ENCODE measurements at places on chromosomes 1 and 21.

DNA sequence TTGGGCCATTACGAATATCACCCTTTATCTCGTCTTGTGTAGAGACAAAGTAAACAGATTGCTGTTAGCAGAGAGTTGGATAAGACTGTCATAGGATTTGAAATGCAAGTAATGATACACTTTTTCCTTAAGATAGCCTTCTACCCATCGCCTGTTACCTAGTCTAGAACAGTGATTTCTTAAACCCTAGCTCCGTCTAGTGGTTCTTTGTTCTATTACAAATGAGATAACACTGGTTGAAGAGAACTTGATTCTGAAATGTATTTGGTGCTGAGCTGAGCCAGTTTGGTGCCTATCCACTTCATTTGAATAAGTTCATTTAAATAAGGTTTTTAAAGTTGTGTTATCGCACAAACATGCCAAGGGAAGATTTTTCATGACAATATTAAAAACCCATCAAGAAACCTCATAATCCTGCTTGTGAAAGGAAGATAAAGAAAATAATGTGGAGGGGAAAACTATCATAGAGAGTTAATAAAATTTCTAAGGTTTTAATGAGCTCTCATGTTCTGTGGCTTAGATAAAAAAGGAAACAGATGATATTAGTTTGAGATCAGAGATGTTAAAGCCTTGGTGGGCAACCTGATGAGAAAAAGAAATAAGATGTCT is 1.5 kb upstream of the KCNH1 start:
- DNase-seq = no peak

DNA sequence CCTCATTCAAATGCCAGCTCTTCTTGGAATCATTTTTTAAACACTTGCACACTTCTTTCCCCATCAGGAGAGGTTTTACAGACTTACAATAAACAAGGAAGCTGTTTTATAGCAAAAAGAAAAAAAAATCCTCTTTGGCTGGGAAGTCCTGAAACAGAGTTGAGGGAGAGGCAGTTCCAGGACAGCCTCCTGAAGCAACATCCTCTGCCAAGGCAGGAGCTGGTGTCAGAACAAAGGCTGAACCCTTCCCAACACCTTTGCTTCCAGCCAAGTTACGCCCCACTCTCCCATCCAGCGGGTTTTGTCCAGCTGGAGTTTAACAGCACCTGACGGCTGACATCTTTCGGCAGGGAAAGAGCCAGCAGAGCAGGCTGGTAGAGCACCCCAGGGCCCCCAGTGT is 287.8 kb downstream of the RRAGC start:
- no peak for DNase-seq

GRCh38 chr1:243421784-243422183 is 165.9 kb downstream of the SDCCAG8 start:
- peak; percentile 10 for DNase-seq

DNA sequence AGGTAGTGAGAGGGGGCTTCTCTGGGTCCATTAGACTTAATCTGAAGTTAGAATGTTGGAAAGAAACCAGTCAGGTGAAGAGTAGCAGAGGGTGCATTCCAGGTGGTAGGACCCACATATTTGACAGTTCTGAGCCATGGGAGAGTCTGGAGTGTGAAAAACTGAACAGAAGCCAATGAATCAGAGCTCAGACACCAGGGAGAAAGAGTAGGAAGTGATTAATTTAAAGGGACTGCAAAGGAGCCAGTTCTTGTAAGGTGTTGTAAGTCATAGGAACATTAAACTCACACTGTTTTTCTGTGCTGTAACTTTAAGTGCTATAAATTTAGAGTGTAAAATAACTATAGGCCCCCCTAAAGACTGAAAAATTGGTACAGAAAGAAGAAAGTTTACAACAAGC is 5.9 kb upstream of the DHX9 start:
- DNase-seq = no peak

DNA sequence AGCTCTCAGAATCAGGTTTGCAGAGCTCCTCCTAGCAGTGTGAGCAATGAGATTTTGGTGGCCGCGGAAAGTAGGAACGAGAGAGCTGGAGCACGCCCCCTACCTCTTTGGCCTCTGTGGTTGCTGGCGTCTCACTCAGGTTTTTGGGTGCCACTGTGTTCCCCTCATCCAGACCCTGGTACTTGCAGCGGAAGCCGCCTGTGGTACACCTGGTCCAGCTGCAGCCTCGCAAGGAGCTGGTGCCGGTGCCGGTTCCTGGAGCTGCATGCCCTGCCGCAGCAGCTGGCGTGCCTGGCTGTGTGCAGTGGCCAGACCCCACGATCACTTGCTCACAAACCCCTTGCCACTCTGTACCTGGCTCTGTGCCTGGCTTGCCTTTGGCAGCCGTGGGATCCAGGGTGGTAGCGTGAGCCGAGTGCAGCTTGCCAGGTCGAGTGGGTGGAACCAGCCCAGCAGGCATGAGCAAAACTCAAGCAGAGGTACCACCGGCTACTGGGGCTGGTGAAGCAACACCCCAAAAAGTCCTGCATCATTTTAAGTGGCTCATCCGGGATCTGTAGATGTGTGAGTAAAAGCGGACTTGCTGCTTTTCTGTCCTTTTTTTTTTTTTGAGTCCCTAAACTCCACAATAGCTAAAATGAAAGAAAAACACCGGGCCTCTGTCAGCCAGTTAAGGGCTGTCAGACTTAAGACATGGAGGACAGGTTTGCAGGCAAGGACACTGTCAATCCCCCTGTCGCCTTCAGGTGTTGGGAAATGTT is 844.9 kb downstream of the KCNT2 start:
- no peak for DNase-seq

DNA sequence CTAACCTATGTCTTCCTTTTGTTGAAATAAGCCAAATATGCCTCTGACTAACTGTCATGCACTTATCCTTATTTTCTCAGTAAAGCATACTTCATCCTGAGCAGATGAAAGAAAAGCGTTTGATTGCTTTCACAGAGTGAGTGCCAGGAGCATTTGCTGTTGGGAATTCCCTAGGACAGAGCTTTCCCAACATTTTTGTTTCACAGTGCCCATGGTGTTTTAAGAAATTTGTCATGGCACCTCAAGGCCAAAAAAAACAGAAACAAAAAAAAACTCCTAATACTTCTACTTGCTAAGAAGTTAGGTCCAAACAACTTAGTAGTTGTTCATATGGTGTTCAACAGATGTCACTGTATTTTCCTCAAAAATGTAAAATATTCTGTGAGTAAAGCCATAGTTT is 120.8 kb upstream of the BMP8A start:
- DNase-seq = no peak

DNA sequence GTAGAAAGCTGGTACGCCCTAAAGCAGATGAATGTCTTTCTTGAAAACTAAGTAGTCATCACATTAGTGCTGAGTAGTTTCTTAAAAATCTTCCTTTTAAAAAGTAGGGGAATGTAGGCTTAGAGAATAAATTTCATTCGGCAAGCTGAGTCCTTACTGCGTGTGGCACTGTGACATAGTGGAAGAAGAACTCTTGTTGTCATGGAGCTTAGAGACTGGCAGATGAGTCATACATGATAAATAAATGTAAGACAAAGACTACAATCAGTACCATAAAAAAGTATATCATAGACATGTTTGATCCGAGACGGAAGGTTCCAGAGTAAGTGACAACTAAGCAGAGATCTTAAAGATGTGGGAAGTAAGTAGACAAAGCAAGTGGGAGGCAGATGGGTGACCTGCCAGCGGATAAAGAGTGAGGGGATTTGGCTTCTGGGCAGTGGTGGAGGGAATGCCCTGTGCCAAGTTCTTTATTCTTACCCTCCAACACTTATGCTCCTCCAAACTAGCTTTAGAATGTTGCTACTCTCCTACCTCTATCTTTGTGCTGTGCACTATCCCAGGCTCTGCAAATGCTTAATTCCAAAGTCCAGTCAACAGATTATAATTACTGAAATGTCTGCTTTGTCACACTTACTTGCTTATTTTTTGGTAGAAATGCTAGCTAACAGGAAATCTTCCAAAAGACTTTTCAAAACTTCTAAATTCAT is 608.5 kb upstream of the USP24 start:
- DNase-seq = no peak

GRCh38 chr1:45666836-45667235 is 19.5 kb downstream of the GPBP1L1 start:
- DNase-seq = no peak

DNA sequence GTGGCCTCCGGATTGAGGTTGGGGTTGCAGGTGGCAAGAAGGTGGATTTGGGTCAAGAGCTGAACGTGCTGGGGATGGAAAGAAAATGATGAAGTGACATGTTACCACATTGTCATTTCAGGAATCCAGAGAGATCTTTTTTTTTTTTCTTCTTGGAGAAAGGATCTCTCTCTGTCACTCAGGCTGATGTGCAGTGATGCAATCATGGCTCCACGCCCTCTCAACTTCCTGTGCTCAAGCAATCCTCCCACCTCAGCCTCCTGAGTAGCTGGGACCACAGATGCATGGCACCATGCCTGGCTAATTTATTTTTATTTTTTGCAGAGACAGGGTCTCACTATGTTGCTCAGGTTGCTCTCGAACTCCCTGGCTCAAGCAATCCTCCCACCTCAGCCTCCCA is 80.6 kb downstream of the GON4L start:
- no peak for DNase-seq

DNA sequence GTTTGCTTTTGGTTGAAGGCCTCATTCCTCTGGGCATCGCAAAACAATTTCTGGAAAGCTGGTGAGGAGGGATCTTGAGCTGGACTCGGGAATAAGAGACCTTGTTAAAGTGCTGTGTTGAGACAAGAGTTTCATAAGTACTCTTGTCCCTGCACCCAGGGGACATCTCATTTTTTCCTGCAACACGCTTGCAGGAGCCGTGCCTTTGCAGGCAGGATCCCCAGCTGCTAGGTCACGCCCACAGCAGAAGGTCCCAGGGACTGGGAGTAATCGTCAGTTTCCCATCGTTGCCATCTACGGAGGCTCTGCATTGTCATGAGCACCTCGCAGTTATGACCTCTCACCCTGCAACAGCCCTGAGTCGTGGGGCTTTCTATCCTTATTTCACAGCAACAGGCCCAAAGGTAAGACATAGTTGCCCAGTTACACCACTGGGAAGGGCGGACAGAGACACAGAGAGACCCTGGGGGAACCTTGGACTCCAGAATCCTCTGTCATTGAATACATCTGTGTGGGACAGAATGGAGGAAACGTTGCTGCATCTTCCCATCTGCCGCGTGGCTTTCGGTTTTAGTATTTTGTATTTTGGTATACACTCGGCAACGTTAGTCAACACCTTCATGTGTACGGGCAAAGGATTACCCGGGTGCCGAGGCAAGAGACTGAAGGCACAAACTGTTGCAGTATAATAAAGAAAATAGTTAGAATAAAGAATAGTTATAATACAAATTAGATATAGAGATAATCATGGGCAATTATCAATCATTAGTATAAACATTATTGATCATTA is 60.4 kb upstream of the DMRTB1 start:
- DNase-seq = no peak

GRCh38 chr1:211641942-211642341 is 33.5 kb downstream of the NEK2 start:
- DNase-seq = no peak

- no peak for DNase-seq
Observed at GRCh38 chr1:89757532-89757931, 63.3 kb upstream of the LRRC8D start.

GRCh38 chr1:33377013-33377412 is 53.9 kb downstream of the PHC2 start:
- DNase-seq = no peak

DNA sequence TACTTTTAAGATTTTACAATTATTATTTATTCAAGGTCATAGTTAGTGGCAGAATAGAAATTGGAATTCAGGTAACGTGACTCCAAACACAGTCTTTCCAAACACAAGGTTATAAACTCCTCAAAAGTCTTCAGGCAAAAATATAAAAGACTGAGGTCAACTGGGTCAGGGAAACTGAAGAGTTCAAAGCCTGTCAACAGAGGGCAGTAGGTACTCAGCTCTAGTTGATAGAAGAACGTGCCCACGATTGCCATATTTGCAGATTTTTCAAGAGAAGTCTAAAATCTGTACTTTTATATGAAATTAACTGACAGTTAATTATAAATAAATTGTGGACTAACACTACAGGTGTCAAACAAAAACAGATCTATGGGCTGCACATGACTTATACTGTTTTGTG is 135.0 kb downstream of the LHX4 start:
- no peak for DNase-seq

DNA sequence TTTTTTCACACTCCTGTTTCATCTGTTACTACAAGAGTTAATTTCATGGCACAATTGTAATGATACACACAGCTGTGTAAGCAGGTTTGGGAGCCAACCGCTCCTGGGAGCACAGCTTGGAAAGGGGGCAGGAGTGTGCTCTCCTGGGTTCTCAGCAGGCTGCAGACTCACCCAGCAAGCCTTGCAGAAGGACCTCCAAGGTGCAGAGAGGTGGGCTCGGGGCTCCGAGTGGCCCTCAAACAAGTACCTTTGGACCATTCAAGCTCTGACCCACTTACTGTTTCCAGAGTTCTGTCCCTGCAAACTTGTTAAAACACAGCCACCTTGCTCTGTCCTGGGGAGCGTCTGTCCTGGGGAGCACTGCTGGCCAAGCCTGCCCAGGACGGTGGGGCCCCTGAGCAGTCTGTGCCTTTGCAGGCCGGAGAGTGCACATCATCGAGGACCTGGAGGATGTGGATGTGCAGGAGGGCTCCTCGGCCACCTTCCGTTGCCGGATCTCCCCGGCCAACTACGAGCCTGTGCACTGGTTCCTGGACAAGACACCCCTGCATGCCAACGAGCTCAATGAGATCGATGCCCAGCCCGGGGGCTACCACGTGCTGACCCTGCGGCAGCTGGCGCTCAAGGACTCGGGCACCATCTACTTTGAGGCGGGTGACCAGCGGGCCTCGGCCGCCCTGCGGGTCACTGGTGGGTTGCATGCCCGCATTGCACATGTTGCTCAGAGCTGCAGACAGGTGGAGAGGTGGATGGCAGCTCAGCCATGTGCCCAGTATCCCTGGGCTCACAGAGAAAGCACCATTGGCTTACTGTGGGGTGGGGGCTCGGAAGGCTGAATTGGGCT is 78.0 kb downstream of the OBSCN start:
- DNase-seq = no peak

GRCh38 chr1:185408700-185409270 is 91.7 kb upstream of the IVNS1ABP start:
- DNase-seq = no peak

- peak; percentile 43 for DNase-seq
Observed at GRCh38 chr1:150567717-150568593, 11.5 kb downstream of the MCL1 start.

DNA sequence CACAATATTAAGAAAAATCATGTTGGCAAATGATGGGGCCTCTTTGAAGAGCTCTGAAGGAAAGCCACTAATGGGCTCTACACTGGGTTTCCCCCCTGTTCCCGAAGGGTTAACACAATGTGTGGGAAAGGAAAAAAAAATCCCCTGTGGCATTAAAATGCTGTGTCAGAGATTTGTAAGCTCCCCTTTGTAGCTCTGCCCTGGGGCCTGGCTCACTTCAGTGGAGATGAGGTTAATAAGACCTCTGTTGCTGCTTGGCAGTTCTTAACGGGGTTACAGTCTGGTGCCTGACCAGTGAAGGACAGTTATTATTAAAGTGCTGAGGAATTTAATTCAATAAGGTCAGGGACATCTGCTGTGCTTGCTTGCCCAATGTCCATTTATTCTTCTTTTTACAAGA is 129.7 kb upstream of the UBE2U start:
- DNase-seq = no peak

- no peak for DNase-seq
Observed at GRCh38 chr1:156012051-156012817, 8.5 kb downstream of the SSR2 start.

Data from NCI-H1417 treated with DMSO at 0.1 percent for 48 hours (cell line).